Heart right ventricle (tissue), 16 donors: ENCODE measurements at places on chromosomes 5 and 9. TPM values are rescaled to one million over a fixed set of nuclear protein-coding genes. Genes with fewer than 3 reads are reported as not detected.

GRCh38 chr5:37722236-37723161 lies 117.3 kb downstream of the GDNF start:
- no peak overlapping the region for H3K27ac ChIP-seq
- no peak for DNase-seq
- H3K36me3 ChIP-seq, result no peaks in the 10 kb centered on the region
- peaks cover 7% of the 10 kb centered on the region for H3K4me1 ChIP-seq

GRCh38 chr5:113090336-113091106 lies 113.9 kb downstream of the DCP2 start:
- H3K36me3 ChIP-seq, result no peaks in the 10 kb centered on the region
- no peak for DNase-seq
- H3K27ac ChIP-seq, result peak overlapping the region; percentile 66

The PIP5KL1 gene
- total RNA-seq, result not detected

DNA sequence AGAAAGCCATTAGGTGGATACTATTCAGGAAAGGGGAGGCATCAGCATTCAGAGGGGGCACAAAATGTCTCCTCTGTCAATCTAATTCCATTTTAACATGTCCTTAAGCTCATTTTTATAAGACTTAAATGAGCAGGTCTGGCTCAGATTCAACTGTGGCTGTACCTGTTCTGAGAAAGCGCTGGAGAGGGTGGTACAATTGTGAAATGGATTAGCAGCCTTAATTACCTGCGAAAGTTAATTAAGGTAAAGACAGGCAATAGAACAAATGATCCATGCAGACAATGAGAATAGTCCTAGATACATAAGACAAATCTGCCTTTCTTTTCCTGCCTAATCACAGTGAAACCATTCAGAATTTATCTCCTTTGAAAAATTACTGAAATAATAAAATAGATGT lies 96.2 kb downstream of the TAF11L14 start:
- no peaks in the 10 kb centered on the region for H3K4me1 ChIP-seq
- H3K36me3 ChIP-seq, result no peaks in the 10 kb centered on the region
- DNase-seq, result no peak
- H3K4me3 ChIP-seq, result no peak overlapping the region
- no peaks in the 10 kb centered on the region for H3K27me3 ChIP-seq

- H3K36me3 ChIP-seq, result no peaks in the 10 kb centered on the region
- H3K27me3 ChIP-seq, result no peaks in the 10 kb centered on the region
- peak overlapping the region; percentile 67 for H3K27ac ChIP-seq
- H3K4me1 ChIP-seq, result peaks cover 4% of the 10 kb centered on the region
- DNase-seq, result peak; percentile 85
- H3K4me3 ChIP-seq, result peak overlapping the region; percentile 18
Measured at GRCh38 chr5:80082731-80083100, 47.6 kb downstream of the THBS4 start.

The MOCS2 gene
- total RNA-seq, result 94.4 TPM

DNA sequence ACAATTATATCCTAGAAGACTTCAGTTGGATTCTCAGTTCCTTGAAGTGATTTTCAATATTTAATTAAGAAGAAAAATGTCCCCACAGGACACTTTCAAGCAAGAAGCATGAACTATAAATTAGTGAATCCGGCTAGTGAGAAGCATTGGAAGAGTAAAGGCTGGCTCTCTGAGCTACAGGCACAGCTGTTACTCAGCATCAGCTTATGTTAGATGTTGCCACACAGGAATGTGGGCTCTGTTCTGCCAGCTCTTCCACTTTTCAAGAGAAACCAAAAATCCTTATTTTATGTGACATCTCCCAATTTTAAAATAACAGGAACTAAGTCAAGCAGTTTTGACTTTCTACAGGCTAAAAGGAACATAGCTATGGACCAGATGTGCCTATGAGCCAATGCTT lies 14.9 kb downstream of the ZNF474 start:
- H3K27me3 ChIP-seq, result no peaks in the 10 kb centered on the region
- no peaks in the 10 kb centered on the region for H3K4me1 ChIP-seq
- no peak for DNase-seq
- no peaks in the 10 kb centered on the region for H3K36me3 ChIP-seq

GRCh38 chr9:4842213-4842612 lies 49.5 kb downstream of the RCL1 start:
- H3K27ac ChIP-seq, result no peak overlapping the region
- DNase-seq, result no peak
- H3K27me3 ChIP-seq, result no peaks in the 10 kb centered on the region
- H3K4me1 ChIP-seq, result peaks cover 12% of the 10 kb centered on the region

GRCh38 chr5:74020503-74020902 lies 394.5 kb downstream of the ARHGEF28 start:
- no peaks in the 10 kb centered on the region for H3K4me1 ChIP-seq
- H3K4me3 ChIP-seq, result peak overlapping the region; percentile 39
- DNase-seq, result no peak
- peak overlapping the region; percentile 32 for H3K27ac ChIP-seq
- H3K27me3 ChIP-seq, result no peaks in the 10 kb centered on the region
- H3K36me3 ChIP-seq, result no peaks in the 10 kb centered on the region

- no peaks in the 10 kb centered on the region for H3K4me1 ChIP-seq
- DNase-seq, result no peak
- no peak overlapping the region for H3K27ac ChIP-seq
Measured at GRCh38 chr5:5179079-5179478, 38.9 kb downstream of the ADAMTS16 start.

GRCh38 chr9:37566716-37567115 lies 9.5 kb downstream of the FBXO10 start:
- no peak for DNase-seq
- no peaks in the 10 kb centered on the region for H3K4me1 ChIP-seq
- no peaks in the 10 kb centered on the region for H3K27me3 ChIP-seq
- H3K36me3 ChIP-seq, result no peaks in the 10 kb centered on the region
- H3K27ac ChIP-seq, result no peak overlapping the region

- no peak overlapping the region for H3K4me3 ChIP-seq
- no peaks in the 10 kb centered on the region for H3K27me3 ChIP-seq
- DNase-seq, result no peak
- no peak overlapping the region for H3K27ac ChIP-seq
- no peaks in the 10 kb centered on the region for H3K4me1 ChIP-seq
- no peaks in the 10 kb centered on the region for H3K36me3 ChIP-seq
Measured at GRCh38 chr5:130955041-130955440, 210.0 kb downstream of the HINT1 start.

- H3K27ac ChIP-seq, result no peak overlapping the region
- H3K4me1 ChIP-seq, result no peaks in the 10 kb centered on the region
- H3K36me3 ChIP-seq, result no peaks in the 10 kb centered on the region
- no peaks in the 10 kb centered on the region for H3K27me3 ChIP-seq
- H3K4me3 ChIP-seq, result no peak overlapping the region
Measured at GRCh38 chr5:25641124-25641523, 996.3 kb upstream of the CDH10 start.

DNA sequence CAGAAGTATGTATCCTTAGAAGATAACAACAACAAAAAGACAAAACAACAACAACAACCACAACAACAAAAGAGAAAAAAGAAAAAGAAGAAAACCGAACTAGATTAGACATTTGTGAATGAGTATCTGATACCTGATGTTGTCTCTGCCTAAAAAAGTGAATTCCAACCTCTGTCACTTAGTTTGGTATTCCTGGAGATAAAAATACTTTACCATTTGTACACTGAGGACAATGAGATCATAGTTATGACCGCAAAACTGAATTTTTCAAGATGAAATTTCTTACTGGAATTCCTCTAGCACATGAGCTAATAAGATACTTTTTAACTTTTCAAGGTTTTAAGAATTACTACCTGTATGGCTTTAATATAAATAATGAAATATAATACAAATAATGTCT lies 54.5 kb downstream of the ALDH1A1 start:
- DNase-seq, result no peak
- no peaks in the 10 kb centered on the region for H3K36me3 ChIP-seq

DNA sequence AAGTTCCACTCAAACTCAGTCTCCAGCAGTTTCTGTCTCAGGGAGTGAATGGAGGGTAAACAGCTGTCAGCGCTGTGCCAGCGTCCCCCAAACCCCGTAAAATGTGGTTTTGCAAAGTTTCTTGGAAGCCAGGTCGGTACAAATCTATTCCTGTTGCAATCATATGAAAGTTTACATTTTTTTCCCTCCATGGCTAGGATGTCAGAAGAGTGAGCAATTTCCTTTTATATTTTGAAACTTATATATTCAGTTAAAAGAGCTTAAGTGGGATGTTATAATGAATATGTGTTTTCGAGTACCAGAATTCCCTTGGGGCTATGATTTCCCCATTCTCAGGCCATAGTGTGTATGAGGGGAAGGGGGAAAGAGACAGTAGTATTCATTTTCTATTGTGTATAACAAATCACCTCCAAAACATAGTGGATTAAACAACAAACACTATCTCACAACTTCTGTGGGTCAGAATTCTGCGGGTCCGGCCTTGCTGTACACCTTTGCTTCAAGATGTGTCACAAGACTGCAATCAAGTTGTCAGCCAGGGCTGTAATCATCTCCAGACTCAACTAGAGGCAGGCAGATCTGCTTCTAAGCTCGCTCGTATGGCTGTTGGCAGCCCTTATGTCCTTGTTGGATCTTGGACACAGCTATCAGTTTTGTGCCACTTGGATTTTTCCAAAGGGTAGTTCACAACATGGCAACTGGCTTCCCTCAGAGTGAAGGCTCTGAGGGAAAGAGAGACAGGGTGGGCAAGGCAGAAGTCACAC lies 107.4 kb downstream of the SNX18 start:
- no peaks in the 10 kb centered on the region for H3K36me3 ChIP-seq
- H3K27ac ChIP-seq, result no peak overlapping the region
- no peaks in the 10 kb centered on the region for H3K27me3 ChIP-seq
- no peak overlapping the region for H3K4me3 ChIP-seq

DNA sequence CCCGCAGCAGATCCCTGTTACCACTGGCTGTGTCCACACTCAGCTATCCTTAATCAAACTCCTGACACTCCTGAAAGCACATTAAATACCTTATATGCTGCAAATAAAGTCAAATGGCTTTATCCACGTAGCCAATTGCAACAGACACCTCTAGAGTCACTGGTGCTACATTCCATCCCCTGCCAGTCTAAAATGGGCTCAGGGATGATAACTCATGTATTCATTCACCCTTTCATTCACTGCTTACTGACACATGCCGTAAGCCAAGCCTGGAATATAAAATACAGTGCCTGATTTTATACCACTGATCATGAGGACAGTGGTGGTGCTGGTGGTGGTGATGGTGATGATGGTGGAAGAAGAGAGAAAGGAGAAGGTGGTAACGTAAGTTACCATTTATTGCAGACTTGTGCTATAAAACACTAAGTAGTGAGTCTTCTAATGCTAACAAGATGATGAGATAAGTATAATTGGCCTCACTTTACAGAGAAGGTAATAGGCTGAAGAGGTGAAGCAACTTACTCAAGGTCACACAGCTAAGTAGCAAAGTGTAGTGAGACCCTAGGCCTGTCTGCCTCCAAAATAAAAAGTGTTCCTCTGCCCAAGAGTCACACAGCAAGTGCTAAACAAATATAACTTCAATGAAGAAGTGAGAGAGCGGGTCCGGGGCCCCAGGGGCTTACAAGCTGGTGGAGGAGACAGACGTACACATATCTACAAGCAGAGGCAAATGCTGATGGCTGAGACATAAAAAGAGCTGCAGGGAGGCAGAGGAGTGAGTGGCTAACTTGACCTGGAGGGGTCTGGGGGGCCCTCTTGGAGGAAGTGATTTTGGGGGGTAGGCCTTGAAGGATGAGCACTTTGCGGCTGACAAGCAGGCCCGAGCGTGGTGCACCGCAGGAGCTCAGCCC lies 1.2 kb downstream of the TTLL11 start:
- H3K36me3 ChIP-seq, result no peaks in the 10 kb centered on the region
- peaks cover 2% of the 10 kb centered on the region for H3K27me3 ChIP-seq

GRCh38 chr9:16712787-16713186 lies 157.7 kb downstream of the BNC2 start:
- no peak for DNase-seq
- no peaks in the 10 kb centered on the region for H3K27me3 ChIP-seq
- H3K4me1 ChIP-seq, result no peaks in the 10 kb centered on the region
- H3K36me3 ChIP-seq, result no peaks in the 10 kb centered on the region
- no peak overlapping the region for H3K27ac ChIP-seq

- peaks cover 72% of the 10 kb centered on the region for H3K4me1 ChIP-seq
- H3K27ac ChIP-seq, result no peak overlapping the region
- no peaks in the 10 kb centered on the region for H3K27me3 ChIP-seq
- no peaks in the 10 kb centered on the region for H3K36me3 ChIP-seq
- DNase-seq, result no peak
Measured at GRCh38 chr9:127841087-127841835, 13.2 kb downstream of the ENG start.

GRCh38 chr5:177300236-177300880 lies 3.2 kb downstream of the RAB24 start:
- H3K36me3 ChIP-seq, result peaks cover 47% of the 10 kb centered on the region
- no peaks in the 10 kb centered on the region for H3K27me3 ChIP-seq
- no peak overlapping the region for H3K4me3 ChIP-seq
- peaks cover 74% of the 10 kb centered on the region for H3K4me1 ChIP-seq

The SPATA31A1 gene
- total RNA-seq, result not detected

The SPINK7 gene
- not detected for total RNA-seq

DNA sequence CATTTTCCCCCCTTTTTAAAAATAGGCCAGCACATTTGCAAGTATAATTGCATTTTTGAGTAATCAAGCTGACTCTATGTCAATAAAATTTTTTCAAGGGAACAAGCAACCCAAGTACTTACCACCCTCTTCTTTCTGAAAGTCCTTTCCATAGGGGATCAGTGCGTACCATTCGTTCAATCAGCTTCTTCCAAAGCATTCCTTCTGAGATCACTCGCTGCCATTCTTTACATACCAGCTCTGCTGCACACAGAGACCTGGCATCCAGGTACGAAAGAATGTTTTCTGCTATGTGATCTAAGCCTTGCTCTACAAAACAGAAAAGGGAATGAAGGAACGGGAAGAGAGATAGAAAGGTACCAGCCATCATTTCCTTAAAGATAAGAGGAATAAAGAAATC lies 106.6 kb downstream of the FBXW11 start:
- H3K4me3 ChIP-seq, result no peak overlapping the region
- no peak for DNase-seq
- H3K27me3 ChIP-seq, result no peaks in the 10 kb centered on the region
- peaks cover 2% of the 10 kb centered on the region for H3K4me1 ChIP-seq
- H3K27ac ChIP-seq, result no peak overlapping the region

DNA sequence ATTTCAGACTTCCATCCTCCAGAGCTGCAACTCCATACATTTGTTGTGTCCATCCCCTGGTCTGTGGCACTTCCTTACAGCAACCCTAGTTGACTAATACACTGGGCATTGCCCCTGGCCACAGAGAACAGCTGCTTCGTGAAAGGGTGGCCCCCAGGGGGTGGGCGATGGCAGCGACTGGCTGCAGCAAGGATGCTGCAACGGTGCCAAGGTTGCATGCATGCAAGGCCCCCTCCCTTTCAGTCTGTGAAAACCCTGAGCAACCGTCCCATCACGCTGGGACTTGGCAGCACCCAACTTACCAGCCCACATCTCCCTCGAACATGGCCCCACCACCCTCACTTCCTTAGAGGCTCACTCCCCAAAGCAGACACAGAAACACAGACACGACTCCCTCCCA lies 162.5 kb downstream of the MED10 start:
- H3K27me3 ChIP-seq, result no peaks in the 10 kb centered on the region
- no peak for DNase-seq
- H3K4me3 ChIP-seq, result no peak overlapping the region
- no peak overlapping the region for H3K27ac ChIP-seq
- H3K4me1 ChIP-seq, result no peaks in the 10 kb centered on the region
